ENCODE measurements at places on chromosomes 4 and X.

- no peak for DNase-seq
Observed at GRCh38 chr4:40763228-40763716, 13.5 kb downstream of the NSUN7 start.

- no peak for DNase-seq
Observed at GRCh38 chr4:120454788-120455187, 388.1 kb upstream of the MAD2L1 start.

- DNase-seq = no peak
Observed at GRCh38 chrX:100830547-100830946, 10.4 kb downstream of the CSTF2 start.

DNA sequence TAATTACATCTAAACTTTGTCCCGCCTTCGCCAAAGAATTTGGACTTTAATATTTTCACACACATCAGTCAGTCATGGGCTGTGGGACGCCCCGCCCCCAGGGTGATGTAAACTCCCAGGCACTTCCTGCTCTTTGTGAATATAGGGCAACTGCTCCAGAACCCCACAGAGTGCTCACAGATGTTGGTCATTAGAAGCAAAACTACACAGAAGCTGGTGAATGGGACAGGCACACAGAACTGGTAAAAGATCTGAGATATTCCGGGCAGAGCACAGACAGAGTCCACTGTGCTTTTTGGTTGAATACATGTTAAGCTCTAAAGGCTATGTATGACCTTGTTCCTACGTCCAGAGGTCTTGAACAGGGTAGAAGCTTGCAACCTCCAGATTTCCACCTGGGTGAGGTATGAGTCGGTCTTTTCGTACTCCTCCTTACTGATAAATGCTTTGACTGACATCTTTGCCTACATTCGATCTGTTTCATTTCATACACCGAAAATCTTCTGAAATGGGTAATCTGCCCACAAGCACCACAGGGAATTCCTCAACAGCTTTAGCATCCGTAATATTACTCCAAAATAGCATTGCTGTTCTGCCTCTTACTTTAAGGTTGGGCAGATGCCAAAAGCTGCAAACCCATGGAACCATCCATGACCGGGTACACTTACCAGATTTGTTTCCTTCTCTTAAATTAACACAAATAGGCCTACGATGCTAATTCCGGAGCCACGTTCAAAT is 144.6 kb downstream of the AMELX start:
- no peak for DNase-seq

- no peak for DNase-seq
Observed at GRCh38 chr4:28014469-28014868, 1153.8 kb downstream of the STIM2 start.

DNA sequence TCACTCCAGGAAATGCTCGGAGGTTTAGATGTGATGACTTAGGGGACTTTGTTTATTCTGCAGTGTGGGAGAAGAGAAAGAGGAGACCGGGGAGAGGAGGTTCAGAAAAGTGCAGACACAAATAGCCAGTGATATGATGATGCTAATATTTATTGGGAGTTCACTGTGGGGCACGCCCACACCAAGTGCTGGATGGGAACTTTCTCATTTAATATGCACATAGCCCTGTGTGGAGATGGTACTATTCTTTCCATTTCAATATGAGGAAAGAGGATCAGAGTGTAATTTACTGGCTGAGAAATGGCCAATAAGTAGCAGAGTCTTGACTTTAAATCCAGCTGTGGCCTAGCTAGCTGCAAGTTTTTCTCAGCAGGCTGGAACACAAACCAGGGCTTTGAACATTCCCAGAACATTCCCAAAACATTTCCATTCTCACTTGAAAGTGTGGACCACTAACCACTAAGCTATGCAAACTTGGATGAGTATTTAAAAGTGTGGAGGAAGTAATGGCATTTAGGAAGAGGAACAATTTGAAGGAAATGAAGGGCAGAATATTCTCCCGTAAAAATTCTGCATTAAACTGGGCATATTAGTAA is 231.7 kb downstream of the HS3ST1 start:
- no peak for DNase-seq

DNA sequence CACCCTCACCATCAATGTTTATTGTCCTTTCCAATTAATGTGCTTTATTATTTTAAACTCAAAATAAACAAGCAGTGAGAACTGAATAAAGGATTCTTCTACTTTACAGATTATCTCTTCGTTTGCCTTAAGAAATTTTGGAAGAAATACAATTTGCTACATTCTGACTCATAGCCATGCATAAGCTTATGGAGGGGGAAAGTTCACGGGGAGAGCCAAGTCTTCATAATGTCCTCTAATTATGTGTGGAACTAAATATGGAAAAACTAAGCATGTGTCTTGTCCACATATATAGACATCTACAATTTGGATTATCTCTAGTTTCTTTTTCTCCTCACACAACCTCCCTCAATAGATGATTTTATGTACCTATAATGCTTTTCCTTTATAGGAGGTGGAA is 17.5 kb downstream of the CXCL13 start:
- no peak for DNase-seq

DNA sequence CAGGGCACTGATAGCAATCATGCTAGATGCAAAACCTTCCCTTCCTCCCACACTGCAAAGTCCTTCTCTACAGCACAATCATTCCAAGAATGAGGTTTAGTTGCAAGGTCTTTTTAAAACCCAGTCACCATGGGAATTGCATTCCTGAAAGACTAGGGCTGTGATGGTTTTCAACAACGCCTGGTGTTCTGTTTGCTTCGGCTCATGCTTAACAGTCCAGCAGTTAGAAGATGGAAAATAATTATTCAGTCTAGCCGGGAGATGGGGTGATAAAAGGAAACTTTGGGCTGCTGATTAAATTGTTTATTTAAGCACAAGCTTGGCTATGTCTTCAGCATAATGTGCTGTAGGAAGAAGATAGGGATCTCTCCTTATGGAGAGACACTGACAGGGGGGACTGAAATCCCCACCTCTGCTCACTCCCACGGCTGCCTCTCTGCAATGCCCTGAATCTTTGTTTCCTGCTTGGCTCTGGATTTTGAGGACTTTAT is 211.4 kb downstream of the MID1IP1 start:
- no peak for DNase-seq

DNA sequence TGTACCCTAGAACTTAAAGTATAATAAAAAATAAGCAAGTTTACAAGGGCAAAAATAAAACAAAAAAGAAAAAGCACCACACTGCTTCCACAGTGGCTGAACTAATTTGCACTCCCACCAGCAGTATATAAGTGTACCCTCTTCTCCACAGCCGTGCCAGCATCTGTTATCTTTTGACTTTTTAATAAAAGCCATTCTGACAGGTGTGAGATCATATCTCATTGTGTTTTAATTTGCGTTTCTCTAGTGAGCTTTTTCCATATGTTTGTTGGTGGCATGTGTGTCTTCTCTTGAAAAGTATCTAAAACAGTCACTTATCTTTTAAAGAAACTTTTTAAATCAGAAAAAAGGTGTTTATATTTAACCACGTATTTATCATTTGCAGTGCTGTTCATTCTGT is 71.3 kb downstream of the NFKB1 start:
- no peak for DNase-seq

DNA sequence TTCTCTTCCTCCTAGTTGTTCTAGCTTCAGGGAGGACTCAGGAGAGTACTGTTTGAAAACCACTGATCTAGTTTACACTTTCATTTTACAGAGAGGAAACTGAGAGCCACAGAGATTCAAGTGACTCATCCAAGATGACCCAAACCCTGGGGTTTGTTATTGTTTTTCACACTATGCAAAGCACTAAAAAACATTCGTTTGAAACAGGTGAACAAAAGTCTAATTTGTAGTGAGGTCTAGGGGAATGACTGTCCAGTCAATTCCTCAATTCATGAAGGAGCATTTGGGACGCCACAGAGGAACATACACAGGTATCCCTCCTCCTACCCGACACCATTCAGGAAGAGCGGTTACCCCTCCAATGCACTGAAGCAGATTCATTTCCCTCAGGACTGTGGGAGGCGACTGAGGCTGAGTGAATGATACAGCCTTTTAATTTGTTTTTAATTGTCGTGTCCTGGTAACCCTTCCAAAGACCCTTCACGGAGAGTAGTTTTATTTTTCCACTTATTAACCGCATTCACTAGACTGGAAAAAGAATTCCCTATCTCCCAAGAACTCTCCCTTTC is 30.3 kb downstream of the TLR10 start:
- DNase-seq = no peak

DNA sequence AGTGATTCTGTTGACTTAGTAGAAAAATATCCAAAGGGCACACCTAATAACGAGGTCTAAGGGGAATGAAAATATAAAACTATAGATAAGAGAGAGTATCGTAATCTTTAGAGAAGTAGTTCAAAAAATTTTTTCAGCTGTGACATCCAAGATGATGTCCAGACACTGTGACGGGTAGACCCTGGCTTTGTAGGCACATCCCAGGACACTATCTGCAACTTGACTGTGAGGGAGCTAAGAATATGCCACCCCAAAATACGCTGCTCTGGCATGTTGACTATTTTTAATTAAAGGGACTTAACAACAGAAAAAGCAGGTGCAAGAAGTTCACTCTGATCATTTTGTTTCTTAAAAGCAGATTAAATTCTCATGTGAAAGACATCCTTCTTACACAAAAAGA is 89.5 kb downstream of the CLCN4 start:
- DNase-seq = no peak

GRCh38 chr4:146142768-146143167 is 32.8 kb upstream of the LSM6 start:
- DNase-seq = no peak

DNA sequence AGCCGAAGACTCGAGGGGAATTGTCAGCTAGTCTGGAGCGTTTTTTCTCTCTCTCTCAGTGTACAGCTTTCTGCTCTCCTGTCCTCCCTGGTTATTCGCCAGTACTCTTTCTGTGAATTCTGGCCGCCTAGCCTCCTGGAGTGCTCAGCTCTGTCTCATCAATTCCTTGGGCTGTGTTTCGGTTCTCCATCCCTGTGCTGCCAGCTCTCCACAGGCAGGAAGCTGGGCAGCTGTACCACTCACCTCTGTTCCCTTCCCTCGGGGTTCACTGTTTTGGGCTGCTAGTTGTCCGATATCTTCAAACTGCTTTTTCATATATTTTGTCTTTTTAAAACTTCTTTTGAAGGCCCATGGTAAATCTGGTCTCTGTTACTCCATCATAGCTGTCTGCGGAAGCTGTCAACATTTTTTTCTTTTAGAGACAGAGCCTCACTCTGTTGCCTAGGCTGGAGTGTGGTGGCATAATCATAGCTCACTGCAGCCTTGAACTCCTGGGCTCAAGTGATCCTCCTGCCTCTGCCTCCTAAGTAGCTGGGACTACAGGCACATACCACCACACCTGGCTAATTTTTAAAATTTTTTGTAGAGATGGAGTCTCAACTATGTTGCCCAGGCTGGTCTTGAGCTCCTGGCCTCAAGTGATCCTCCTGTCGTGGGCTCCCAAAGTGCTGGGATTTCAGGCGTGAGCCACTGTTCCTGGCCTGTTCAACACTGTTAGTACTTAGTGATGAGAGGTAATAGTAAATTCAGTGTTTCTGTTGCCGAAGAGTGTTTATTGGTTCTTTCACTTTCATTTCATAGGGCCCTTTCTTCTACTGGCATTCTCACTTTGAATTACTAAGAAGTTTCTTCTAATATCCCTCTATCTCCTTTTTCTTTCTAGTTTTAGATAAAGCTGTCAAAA is 18.6 kb downstream of the ZCCHC4 start:
- DNase-seq = no peak

- no peak for DNase-seq
Observed at GRCh38 chr4:169404960-169405359, 134.2 kb upstream of the SH3RF1 start.

GRCh38 chr4:31784558-31784957 is 1064.4 kb downstream of the PCDH7 start:
- DNase-seq = no peak

DNA sequence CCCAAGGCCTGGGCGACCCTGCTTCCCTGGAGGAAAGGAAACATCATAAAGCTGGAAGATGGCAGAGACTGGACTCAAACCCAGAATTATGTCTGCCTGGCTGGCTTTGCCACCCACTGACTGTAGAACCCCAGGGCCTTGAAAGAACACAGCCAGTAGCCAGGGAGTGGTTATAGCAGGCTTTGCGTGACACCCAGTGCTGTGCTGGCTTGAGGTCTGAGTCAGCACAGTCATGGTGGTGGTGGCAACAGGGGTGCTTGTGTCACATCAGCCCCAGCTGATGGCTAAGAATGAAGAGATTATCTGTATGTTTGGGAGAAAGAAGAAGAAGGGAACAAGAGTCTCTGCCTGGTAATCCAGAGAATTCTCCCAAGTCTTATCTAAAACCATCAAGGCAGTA is 178.8 kb upstream of the SPIN4 start:
- no peak for DNase-seq

DNA sequence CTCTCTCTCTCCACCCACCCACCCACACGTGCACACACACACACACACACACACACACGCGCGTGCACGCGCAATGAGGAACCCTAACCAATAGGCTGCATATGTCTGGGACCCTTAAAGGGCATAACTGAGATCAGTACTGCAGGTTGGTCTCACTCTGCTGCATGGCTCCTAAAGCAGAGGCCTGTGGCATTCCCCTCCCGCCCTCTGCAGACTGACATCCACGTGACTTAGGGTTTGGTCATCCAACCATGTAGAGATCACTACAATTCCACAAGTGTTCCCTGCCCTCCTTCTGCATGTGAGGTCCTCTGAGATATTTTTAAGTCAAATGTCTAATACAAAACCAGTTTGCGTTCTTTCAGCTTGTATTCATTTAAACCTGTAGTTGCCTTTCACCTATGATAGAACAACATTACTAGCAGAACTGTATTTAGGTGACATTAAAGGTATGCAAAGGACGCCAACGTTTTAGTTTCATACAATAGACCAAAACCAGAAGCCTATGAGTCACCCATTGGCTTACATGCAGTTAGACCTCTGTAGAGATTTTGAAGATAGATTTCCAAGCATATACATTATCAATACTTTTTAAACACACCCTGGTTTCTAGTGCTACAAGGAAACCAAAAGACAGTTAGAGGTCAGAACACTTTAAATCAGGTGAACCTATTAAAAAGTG is 10.1 kb downstream of the XAGE5 start:
- no peak for DNase-seq

GRCh38 chrX:122771933-122772332 is 412.1 kb upstream of the GRIA3 start:
- DNase-seq = no peak

DNA sequence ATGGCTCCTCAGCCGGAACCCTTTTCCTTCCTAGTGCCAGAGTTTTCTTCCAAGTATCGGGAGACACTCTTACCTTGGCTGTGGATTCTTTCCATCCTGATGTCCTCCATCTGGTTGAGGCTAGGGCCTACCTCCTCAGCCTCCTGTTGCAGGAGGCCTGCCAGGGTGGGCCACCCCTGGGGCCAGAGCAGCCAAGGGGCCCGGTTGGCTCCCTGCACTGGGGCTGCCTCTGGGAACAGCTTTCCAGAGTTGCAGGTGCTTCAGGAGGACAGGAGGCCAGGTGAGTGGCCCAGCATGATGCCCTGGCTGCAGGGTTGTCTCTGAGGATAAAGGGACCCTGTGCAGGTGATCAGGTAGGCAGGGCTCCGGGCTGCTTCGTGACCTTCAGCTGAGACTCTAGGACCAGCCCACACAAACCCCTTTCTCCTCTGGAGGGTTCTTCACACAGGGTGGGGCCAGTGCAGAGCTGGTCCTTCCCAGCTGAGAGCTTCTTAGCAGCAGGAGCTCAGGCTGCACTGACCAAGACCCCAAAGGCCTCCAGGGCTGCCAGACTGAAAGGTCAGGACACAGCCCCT is 5.3 kb upstream of the GPR78 start:
- no peak for DNase-seq

- no peak for DNase-seq
Observed at GRCh38 chr4:182846036-182846435, 71.2 kb downstream of the DCTD start.

- DNase-seq = no peak
Observed at GRCh38 chr4:163816494-163816893, 322.0 kb downstream of the TMA16 start.
